ENCODE measurements at places on chromosomes 13 and 19.

GRCh38 chr19:31506102-31506501 is 156.9 kb upstream of the TSHZ3 start:
- no peak for DNase-seq

DNA sequence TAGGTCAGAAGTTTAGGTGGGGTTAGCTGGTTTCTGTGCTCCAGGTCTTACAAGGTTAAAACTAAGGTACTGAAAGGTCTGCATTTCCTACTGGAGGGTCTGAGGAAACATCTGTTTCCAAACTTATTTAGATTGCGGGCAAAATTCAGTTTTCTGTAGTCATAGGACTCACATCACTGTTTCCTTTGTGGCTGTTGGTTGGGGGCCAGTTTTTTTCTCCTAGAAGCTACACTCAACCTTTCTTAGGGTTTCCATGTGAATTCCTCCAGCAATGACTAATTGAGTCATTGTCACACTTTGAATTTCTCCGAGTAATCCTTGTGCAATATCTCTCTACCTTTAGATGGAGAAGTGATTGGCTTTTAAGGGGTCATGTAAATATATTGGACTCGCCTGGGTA is 773.4 kb upstream of the SLITRK1 start:
- no peak for DNase-seq

- DNase-seq: no peak
Observed at GRCh38 chr13:46126552-46127357, 21.9 kb upstream of the CPB2 start.

DNA sequence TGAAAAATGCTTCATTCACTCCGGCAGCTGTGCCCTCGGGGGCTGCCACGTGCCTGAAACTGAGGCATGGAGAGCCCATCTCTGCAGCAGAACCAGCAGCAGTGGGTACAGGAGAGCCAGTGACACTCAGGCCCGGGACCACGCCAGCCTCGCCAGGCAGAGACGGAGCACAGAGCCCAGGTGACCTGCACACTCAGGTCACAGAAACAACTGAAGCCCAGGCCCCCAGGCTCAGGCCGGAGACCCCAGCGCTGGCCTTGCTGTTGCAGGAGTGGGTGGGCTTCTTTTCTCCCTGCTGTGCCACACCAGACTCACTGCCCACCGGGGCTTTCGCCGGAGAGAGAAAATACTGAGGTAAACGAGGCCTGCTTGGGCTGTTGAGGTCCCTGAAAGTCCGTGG is 117.3 kb downstream of the SOX1 start:
- DNase-seq: no peak

GRCh38 chr19:54255105-54255775 is 1.8 kb downstream of the LILRB5 start:
- no peak for DNase-seq

GRCh38 chr13:36354842-36355623 is 8.8 kb upstream of the SPART start:
- no peak for DNase-seq

DNA sequence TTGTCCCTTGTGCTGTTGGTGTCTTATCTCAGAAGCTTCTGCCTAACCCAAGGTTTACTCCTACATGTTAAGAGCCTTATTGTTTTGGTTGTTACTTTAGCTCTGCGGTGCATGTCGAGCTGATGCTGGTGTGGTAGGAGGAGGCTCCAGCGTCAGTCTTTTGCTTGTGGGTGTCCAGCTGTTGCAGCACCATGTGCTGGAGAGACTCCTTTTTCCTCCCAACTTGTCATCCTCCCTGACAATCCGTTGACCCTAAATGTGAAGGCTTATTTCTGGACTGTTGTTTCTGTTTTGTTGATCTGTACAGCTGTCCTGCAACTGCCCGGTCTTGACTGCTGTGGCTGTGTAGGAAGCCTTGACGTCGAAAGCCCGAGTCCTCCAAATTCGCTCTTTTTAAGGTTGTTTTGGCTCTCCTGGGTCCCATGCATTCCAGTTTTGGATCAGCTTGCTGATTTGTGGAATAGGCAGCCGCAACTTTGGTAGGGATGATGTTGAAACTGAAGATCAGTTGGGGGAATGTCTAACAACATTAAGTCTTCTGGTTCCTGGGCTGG is 15.3 kb downstream of the NAXD start:
- DNase-seq: no peak

GRCh38 chr19:1748115-1748872 is 5.0 kb upstream of the ONECUT3 start:
- no peak for DNase-seq

DNA sequence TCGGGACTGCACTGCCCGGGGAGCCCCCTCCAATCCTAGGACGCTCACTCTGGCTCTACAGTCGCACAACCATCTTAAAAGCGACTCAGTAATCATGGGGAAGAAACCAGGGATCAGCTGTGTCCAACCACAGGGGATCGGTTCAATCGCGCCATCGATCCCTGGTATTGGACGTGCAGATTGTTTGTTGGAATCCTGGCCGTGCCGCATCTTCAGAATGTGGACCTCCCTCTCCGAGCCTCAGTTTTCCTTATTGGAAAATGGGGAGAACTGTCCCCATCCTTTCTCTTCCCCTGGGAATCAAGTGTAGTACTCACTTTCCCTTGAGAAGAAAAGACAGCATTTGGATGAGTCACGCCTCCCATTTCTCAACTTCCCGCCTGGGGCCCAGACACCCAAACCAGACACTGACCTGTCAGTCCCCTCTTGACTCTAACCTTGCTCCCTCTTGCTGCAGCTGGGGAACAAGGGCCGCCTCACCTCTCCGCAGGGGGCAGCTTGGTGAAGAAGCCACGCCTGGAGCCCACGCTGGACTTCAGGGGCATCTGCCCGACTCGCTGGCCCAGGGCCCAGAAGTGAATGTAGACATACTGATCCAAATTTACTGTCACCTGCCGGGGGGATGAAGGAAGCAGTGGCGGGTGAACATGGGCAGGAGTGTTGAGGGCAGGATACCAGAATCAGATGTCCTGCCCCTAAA is 17.6 kb downstream of the EMP3 start:
- DNase-seq: no peak

DNA sequence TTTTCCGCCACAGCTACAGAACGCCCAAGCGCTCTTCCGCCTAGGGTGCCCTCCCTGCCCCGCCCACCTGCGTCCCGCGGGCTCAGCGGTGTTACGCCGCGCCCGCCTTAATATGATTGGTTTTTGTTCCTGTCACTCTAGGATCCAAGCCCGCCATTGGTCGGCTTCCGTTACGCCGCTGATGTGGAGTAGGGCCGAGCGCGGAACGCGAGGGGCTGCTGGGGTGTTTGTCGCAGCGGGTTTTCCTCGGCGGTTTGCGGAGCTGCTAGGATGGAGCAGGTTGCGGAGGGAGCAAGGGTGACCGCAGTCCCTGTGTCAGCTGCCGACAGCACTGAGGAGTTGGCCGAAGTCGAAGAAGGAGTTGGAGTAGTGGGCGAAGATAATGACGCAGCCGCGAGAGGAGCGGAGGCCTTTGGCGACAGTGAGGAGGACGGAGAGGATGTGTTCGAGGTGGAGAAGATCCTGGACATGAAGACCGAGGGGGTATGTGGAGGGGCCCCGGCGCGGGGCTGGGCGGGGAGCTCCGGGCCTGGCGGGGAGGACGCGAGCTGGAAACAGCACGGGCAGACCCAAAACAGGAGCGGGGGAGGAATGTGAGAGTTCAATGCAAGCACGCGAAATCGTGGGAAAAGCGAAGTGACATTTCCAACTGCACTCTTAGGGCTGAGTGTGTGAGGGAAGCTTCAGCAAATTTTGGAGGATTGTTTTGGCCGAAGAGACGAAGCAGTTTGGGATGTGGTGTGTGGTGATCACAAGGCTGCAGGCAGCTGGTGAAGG is at the start of gene MPHOSPH8:
MPHOSPH8 (plus strand) TSS at position 181 of the 777 bp plus-strand sequence; CDS start at position 271, 90 bp downstream.
- DNase-seq: peak; percentile 71

DNA sequence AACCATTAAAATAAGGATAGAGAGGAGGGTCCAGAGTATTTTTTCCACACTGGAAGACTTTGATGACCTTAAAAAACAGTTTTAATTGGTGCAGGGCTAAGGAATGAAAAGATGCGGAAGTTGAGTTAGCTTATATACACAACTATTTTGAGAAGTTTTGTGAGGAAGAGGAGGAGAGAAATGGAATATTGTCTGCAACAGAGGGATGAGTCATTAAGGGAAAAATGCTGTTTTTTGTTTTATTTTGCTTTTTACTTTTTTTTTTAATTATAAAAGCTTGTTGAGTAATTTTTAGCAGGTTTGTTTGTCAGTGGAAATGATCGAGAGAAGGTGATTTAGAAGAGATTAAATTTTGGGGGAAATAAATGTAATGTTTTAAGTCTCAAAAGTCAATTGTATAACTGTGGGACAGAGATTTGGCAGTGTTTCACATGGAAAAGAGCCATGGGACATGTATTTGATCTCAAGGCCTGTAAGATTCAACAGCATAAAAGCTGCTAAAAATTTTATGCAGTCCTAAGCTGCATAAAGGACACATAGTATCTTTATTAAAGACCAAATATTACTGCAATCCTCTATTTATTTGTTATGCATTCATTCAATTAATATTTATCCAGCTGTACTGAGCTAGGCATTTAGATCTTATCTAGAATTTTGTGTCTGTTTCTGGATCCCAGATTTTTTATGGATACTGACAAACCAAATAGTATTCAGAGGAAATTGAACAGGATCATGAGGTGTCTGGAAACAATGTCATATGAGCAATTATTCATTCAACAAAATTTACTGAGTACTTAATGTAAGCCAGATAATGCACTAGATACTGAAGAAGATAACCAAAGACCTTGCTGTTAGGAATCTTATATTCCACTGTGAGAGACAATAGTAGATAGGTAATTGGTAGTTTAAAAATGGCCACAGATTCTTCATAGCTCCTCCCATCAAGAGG is 72.7 kb downstream of the DNAJC15 start:
- no peak for DNase-seq

- DNase-seq: no peak
Observed at GRCh38 chr19:7258041-7258839, 36.0 kb downstream of the INSR start.

DNA sequence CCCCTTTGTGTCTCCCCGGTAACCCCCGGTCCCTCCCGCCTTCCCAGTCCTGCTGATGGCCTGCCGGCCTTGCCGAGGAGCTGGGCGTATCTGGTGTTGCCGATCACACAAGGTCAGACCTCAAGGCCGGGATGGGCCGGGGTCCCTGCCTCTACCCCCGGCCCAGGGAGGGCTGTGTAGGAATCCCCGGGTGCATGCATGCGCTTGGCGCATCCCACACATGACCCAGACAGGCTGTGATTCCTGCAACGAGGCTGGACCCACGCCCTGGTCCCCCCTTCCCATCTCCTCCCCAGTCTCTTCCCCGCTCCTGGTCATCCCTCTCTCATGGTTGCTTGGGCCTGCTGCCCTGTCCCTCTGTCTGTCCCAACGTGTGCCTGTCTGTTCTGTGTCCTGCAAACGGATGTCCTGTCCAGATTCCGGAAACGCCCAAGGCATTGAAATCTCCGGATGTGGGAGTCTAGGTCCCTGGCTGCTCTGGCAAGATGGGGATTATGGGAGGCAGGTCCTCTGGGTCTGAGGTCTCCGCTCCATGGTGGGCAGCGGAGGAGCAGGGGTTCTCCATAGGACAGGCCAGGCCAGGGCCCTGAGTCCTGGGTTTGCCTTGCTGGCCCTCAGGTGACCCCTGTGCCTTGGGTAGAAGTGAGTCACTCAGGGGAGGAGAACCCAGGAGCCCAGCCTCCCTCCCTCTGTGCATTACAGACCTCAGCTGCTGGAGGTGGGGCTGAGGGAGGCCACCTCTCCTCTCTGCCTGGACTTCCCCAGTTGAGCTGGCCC is 1.6 kb downstream of the PKN1 start:
- DNase-seq: no peak

DNA sequence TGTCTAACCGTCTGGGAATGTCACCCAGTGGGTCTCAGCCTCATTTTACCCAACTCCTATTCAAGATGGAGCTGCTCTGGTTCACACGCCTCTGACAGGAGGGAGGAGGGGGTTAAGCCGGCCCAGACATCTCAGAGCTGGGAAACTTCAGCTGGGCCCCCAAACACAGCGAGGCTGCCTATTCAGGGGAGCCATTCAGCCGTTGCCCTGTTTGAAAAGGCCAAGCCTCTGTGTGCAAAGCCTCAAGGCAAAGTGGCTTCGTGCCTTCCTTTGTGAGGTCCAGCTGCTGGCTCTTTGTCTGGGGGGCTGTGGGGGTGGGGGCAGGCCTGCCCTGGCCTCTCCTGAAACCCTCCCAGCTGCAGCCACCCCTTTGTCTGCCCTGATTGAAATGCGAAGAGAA is 147.4 kb downstream of the PTPRS start:
- no peak for DNase-seq

DNA sequence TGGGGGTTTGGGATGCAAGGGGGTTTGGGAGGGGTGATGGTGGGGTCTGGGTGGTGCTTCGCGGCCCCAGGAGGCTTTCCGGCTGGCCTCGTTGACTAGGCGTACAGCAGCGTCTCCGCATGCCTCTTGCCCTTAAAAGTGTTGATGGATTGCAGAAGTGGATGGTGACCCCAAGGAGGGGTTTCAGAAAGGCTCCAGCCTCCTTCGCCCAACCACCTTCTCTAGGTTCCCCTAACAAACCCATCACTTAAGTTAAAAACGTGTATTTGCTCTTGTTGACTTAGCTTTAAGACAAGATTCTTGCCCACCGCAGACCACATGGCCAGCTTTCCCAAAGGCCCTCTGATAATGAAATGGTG is 8.1 kb upstream of the TSHZ3 start:
- DNase-seq: no peak

- no peak for DNase-seq
Observed at GRCh38 chr13:102472650-102473049, 70.8 kb upstream of the FGF14 start.

DNA sequence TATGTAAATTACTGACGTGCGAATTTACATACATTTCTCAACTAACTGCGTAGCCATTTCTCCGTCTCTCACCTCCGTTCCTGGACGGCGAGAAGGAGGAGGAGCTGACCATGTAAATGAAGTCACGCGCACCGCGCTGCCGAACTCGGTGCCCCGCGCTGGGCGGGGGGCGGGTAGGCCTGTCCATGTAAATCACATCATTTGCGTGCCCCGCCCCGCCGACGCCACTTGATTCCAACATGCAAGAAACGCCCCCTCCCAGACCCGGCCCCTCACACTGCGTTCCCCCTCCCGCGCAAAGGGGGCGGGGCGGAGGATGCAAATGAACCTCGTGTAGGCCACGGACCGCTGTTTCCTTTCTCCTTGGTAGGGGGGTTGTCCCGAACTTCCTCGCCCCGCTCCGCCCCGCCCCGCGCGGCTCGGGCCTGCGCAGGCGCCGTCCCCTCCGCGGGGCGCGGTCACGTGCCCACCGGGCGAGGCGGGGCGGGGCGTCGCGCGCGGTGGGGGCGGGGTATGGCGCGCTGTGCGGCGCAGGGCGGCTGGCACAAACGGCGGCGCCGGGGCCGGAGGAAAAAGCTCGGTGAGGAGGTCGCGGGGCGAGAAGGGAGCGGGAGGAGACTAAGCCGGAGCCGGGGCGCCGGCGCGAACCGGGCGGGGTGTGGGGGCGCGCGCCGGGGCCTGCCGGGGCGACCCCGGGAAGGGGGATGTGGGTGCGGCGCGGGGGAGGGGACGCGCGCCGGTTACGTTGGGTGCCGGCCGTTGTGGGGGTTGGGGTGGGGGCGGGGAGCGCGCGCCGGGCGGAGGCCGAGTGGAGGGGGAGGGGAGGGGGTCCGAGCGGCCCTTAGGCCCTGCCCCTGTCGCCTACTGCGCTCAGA is at the start of gene EGLN2:
EGLN2 (plus strand) TSS at position 509 of the 875 bp plus-strand sequence. CDS start 1,382 bp downstream, outside the sequence.
- DNase-seq: peak; percentile 100
